ENCODE measurements at places on chromosomes 16 and 17.

DNA sequence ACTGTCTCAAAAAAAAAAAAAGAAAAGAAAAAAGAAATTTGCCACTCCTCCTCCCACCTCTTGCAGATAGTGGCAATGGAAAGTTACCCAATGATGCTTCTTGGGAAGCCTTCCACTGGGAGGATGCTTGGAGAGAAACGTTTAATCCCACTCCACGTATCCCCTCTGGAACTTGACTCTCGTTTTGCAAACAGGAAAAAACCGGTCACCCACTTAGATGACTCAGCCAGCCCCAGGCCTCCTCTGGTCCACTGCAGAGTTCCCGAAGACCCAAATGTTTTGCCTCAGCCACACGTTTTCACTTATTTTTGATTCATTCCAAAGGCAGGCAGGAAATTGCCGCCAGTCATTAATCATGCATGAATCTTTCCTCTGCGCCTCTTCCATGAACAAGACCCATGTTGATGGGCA is 9.3 kb upstream of the TNFRSF17 start:
- DNase-seq: no peak

- no peak for DNase-seq
Observed at GRCh38 chr16:81547194-81547938, 102.8 kb downstream of the CMIP start.

GRCh38 chr16:72406390-72406789 is 234.4 kb upstream of the PMFBP1 start:
- no peak for DNase-seq

GRCh38 chr17:63929860-63930766 is 2.0 kb downstream of the CD79B start:
- DNase-seq: no peak

- no peak for DNase-seq
Observed at GRCh38 chr17:50710650-50711049, 2.9 kb upstream of the ANKRD40 start.

Measured in retina (tissue), 1 donor.